Retina (tissue), 1 donor: ENCODE measurements at places on chromosomes 6 and 20.

DNA sequence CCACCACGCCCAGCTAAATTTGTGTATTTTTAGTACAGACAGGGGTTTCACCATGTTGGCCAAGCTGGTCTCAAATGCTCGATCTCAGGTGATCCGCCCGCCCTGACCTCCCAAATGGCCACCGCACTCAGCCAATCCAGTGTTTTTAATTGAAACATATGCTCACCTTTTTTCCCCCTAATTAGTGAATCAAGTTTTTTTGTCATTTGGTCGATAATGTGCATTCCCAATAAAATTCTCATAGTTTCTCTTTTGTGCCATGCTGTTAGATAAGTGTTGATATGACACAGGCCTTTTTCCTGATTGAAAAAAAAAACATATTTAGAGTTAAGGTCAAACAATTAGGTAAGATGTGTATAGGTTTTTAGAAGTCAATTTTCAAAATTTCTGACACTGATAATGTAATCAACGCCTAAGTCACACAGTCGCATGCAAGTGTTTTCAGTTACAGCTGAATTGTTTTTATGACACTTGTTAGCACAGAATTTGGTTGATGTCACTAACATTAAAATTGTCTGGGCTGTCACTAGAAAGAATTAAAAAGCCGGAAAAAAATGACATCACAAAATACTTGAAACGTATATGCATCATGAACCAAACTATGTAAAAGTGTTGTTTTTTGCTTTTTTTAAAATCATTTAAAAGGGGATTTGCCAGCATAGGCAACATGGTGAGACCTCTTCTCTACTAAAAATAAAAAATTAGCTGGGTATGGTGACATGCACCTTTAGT is 21.9 kb downstream of the ZNF217 start:
- DNase-seq, result no peak

DNA sequence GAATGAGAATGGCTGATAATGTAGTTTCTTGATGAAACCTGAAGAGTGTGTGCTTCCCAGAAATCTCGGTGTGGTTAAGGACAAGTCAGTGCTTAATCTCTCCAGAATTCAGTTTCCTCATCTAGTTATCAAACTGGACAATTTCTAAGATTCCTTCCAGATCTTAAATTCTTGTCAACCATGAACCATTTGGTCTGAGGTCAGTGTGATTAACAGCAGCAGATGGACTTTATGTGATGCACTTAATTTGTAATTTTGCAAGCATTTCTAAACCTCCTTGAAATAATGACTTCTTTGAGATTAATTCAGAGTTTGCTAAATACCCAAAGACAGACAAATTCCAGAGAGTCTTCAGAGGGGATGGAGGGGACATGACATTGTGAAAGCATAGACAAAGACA is 160.3 kb downstream of the KIF16B start:
- DNase-seq, result no peak

- no peak for DNase-seq
Measured at GRCh38 chr6:70162972-70163371, 139.9 kb downstream of the COL9A1 start.

DNA sequence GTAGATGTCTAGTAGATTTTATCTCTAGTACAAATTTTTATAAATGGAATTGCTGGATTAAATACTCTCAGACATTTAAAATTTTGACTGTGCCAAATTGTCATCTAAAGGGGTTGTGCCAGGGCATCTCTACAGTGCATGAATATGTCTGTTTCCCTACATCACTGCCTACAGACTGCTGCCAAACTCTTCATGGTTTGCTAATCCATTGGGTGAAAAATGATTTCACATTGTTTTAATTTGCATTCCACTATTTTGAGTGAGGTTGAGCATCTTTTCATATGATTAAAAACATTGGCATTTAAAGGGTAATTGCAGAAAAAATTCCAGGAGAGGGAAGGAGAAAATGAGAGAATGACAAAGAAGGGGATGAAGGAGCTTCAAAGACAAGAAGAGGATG is 267.7 kb upstream of the RNF24 start:
- no peak for DNase-seq

- no peak for DNase-seq
Measured at GRCh38 chr20:35146299-35146919, 727 bp downstream of the EDEM2 start.

GRCh38 chr20:21376626-21377025 is 20.7 kb downstream of the NKX2-4 start:
- no peak for DNase-seq

GRCh38 chr6:168716581-168716980 is 275.6 kb downstream of the SMOC2 start:
- DNase-seq, result no peak

- no peak for DNase-seq
Measured at GRCh38 chr6:147852772-147853171, 344.3 kb downstream of the SAMD5 start.

DNA sequence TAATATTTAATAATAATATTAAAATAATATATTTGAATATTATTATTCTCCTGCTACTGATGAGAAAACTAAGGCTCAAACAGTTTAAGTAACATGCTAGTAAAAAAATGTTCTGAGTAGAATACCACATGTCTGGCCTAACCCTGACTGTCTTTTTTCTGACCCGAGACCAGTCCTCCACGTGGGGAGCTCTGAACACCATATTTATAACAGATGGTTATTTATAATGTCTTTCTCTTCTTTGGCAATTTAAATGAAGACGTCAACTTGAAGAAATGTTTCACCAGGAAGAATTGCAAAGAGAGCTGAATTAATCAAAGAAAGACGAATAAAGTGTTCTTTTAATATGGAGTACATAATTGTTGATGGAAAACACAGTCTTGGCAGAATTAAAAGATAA is 82.0 kb downstream of the SLC22A3 start:
- no peak for DNase-seq

GRCh38 chr20:32319100-32319499 is 39.0 kb upstream of the ASXL1 start:
- no peak for DNase-seq

GRCh38 chr6:111228094-111228493 is 140.8 kb downstream of the SLC16A10 start:
- no peak for DNase-seq

DNA sequence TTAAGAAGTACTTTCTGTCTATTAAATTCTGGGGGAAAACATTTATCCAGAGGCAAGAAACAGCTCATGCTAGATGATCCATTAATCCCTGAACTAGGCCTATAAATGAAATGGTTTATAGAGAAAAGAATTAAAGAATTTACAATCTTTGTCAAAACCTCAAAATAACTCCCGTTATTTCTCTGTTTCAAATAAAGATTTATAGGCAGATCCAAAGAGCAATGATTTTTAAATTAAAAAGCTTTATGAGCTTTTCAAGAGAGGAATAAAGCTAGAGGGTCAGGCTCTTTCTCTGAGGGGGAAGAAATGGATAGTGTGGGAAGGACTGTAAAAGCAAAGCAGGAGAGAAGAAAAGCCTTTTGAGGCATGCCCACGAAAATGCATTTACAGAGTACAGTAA is 82.5 kb upstream of the OGFRL1 start:
- no peak for DNase-seq

- no peak for DNase-seq
Measured at GRCh38 chr20:5614506-5614905, 135.7 kb upstream of the SHLD1 start.

GRCh38 chr20:41125530-41126457 is 11.5 kb upstream of the PLCG1 start:
- no peak for DNase-seq

DNA sequence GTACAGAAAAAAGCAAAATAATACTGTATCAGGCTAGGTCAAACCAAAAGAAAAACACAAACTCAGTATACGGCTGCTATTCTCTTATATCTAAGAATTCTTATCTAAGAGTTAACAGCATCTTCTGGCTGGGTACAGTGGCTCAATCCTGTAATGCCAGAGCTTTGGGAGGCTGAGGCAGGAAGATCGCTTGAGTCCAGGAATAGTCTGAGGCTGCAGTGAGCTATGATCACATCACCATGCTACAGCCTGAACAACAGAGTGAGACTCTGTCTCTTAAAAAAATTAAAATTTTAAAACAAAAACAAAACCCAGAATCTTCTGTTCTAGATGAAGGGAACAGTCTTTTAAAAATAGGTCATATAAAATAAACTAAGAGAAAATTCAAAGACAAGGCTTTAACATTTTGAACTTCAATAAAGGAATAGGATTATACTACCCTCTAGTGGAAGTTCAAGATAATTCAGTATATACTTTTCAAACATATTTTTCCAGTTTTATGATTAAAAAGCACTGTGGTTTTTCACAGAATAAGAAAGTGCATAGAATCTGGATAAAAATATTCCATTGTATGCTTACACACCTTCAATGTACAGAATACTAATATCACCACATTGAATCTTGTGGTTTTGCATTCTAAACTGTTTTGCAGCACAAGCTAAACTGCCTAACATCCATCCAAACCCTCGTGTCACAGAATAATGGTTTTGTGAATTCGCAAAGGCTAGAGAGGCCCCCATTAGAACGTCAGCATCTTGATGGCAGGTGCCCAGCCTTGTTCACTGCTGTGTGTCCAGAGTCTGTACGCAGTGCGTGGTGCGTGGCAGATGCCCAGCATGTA is 39.3 kb downstream of the DTNBP1 start:
- peak; percentile 45 for DNase-seq

GRCh38 chr6:53165293-53165692 is 16.7 kb upstream of the GCM1 start:
- no peak for DNase-seq
